ENCODE measurements at places on chromosomes 2 and 18. TPM values are rescaled to one million over a fixed set of nuclear protein-coding genes. Genes with fewer than 3 reads are reported as not detected.

The RNF152 gene
- total RNA-seq = 44.4 TPM

DNA sequence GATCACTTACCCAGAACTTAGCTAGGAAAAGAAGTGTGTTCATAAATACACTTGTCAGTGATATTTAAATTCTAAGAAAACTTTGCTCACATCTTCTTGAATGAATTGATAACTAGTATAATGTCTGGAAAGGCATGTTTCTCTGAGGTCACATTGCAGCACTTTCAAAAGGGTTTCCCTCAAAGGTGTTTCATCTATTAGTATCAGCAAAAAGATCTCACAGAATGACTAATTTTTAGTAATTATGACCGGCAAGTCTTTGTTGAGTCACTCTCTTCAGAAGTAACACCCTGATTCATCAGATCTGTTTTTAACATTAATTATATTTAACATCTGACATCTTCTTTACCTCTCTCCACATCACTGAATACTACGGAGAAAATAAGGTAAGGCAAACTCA lies 222.3 kb downstream of the IKZF2 start:
- no peak for DNase-seq

DNA sequence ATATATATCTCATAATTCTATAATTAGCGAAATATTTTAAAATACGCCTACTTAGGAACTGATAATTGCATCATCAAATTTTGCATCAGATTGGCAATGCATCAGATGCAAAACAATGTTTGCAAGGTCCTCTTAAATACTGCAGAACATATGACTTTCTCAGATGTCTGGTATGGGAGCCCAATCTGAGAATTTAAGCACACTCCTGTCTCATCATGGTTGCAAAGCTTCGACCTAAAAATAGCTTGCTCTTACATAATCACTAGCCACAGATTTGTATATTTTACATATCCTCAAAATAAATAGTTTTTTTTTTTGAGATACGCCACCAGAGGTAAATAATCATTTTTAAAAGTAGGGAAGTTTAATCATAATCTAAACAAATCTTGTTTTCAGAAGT lies 123.2 kb downstream of the CABYR start:
- no peak for DNase-seq

The ANKRD30BL gene
- total RNA-seq = 0.26 TPM

GRCh38 chr2:239744706-239745340 lies 280.3 kb downstream of the NDUFA10 start:
- no peak for DNase-seq

DNA sequence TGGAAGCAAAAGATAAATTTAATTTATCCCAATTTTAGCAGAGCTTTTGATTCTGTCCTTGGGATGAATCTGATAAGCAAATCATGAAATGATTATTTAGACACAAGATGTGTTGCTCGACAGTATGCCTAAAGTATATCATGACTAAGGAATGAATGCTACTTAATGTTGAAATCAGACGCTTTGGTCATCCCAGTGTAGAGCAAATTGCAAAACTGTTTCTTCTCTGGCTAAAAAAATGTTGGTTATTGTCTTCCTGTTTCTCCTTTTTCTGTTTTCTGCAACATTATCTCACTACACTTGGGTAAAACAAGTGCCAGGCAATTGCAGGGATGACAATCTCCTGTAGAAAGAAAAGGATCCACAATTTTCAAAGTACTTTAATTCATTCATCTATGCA lies 66.4 kb downstream of the BABAM2 start:
- no peak for DNase-seq

DNA sequence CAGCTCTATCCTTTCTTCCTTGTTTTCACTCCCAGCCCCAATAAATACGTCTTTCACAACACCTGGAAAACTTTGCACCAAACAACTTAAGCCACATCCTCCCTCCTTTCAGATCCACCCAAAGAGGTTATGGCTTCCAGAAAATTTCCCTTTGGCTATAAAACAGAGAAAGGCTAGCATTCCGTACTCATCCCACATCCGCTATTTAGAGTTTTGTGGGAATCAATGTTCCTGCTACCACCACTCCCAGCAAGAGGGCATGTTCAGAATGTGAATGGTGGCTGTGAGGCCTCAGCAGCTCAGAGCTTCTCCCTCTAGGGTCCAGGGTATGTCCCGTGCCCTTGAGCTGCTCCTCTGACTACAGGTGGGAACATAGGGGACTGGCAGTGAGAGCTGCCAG lies 214.6 kb downstream of the NCK2 start:
- no peak for DNase-seq

DNA sequence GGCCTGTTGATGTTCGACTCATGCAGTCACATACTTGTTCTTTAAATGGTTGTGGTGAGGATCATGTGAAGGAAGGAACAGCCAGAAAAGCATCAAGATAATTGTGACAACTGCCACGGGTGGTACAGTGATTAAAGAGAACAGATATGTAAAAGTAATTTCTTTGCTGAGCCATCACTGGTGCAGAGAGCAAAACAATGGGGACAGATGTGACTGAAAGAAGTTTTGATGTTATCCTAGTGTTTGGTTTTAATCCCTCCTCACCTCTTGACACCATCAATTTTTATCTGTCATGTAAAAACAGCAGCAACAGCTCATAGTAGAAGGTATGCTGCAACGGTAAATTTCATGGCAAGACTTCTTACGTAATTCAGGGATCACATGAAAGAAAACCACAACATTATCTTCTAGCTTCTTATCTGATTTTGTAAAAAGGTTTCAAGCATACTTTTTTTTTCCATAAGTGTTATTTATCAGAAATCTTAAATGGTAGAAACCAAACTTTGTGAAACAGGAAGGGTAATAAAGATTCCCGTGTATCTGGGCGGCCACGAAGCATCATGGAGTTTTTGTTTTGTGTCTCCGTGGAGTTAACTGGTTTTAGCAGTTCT lies 65.2 kb downstream of the PLCL1 start:
- DNase-seq = no peak

DNA sequence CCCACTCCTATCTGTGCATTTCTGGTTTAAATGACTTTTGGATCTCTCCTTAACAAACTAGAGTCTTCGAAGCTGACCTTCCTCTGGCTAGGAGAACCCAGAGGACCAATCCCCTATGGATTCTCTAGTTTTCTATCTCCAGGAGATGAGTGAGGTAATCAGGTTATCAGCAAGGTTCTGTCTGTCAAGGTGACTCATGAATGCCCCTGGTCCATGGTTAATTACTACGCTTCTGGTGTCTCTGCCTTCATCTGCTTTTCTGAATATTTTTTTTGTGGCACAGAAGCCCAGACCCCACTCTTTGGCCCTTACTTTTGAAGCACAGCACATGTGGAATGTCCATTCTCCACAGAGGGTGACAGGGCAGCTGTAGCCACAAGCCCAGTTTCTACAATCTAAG lies 897.9 kb upstream of the KLHL29 start:
- DNase-seq = no peak

The POU3F3 gene
- total RNA-seq = 0.32 TPM

DNA sequence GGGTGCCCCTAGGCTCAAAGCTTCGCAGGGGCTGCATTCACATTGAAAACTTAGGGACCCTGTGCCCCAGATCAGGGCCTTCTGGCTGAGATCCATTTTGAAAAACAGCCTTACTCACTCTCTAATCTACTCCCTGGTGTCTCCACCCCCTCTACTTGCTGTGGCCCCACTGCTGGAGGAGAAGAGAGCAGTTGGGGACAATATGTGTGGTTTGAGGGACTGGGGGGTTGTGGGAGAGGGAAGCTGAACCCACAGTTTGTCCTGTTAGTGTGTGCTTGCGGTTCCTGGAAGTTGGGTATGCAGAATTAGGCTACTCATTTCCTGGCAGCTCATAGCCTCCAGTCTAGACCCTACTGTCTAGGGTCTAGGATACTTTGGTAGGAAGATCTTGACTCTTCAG lies 211.4 kb downstream of the PRKCE start:
- no peak for DNase-seq

DNA sequence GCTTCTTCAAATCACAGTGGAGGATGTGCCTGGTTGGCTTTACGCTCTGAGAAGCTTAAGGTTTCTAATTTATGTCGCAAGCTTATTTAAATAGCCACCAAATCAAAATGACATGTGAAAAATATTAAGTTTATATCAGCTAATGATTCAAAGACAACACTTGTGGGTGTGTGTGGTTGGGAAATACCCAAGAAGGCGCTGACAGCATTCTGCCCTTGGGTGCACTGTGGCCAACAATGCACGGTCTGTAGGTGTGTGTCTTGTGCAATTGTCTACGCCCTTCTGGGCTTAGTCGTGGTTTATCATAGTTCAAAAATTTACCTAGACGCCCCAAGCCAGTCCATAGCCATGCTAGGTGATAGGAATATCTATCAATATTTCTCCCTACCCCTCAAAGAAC lies 60.9 kb downstream of the KCTD1 start:
- no peak for DNase-seq

- no peak for DNase-seq
Measured at GRCh38 chr2:189514104-189514503, 66.5 kb downstream of the SLC40A1 start.

DNA sequence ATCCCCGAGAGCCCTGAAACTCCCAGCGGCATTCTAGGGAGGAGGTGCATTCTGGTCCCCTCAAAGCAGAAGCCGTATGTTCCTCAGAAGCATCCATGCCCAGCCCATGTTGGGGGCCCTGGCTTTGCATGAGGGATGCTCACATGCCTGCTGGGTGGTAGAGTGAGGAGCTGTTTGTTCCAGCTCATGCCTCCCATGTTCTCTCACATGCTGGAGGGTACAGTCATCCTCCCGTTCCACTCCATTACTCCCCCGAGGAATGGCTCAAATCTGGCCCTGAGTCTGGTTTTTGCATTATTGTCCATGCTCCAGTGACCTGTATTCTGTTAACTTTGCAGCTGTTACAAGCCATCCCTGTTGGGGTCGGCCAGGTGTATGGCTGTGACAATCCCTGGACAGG lies 24.1 kb downstream of the SLC14A2 start:
- DNase-seq = no peak

GRCh38 chr2:59312029-59312428 lies 1070.9 kb upstream of the FANCL start:
- no peak for DNase-seq

GRCh38 chr18:48230467-48231113 lies 178.6 kb downstream of the ZBTB7C start:
- no peak for DNase-seq

The RESP18 gene
- total RNA-seq = not detected

DNA sequence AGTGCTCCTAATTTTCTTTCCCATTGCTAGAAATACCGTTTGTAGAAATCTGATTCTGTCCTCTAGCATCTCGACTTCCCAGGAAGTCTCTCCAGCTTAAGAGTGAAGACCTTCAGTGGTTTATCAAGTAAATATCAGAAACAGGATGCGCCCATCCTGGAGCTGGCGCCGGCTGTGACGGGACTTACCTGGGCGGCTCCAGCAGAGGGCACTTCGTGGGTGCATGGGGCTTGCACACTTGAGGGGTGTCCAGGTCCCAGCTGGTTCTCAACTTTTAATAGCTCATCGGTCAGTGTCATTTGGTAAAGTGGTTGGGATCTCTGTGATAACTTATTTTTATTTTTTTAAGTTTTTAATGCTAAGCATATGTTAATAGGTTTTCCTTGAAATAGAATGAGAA lies 167.0 kb upstream of the TPO start:
- no peak for DNase-seq

The PGAP1 gene
- 72.5 TPM for total RNA-seq

DNA sequence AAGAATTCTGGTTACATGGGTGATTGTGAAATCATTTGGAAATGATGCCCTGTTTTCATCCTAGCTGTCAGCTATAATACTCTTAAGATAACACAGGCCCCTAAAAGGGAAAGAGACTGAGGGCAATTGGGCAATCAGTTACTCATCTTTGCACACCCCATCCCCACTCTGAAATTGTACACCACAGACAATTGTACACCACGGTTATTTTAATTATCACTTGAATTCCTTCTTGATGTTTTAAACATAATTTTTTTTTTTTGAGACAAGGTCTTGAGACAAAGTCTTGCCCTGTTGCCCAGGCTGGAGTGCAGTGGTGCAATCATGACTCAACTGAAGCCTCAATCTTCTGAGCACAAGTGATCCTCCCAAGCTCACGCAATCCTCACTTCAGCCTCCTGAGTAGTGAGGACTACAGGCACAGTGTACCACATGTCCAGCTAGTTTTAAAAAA lies 862.4 kb upstream of the ACVR2A start:
- no peak for DNase-seq

The TSHZ1 gene
- 10.3 TPM for total RNA-seq

- peak; percentile 33 for DNase-seq
Measured at GRCh38 chr18:74396171-74397169, 60.6 kb downstream of the DIPK1C start.

GRCh38 chr2:85668009-85668856 lies at the start of gene SFTPB:
TSS of gene SFTPB (minus strand) at chr2:85668199. CDS start at chr2:85668183, 16 bp downstream.
- no peak for DNase-seq

The TLX2 gene
- 0.63 TPM for total RNA-seq

GRCh38 chr2:197857476-197858107 lies 53.2 kb downstream of the PLCL1 start:
- DNase-seq = no peak

GRCh38 chr18:24763765-24764513 lies 303.5 kb downstream of the HRH4 start:
- DNase-seq = no peak

DNA sequence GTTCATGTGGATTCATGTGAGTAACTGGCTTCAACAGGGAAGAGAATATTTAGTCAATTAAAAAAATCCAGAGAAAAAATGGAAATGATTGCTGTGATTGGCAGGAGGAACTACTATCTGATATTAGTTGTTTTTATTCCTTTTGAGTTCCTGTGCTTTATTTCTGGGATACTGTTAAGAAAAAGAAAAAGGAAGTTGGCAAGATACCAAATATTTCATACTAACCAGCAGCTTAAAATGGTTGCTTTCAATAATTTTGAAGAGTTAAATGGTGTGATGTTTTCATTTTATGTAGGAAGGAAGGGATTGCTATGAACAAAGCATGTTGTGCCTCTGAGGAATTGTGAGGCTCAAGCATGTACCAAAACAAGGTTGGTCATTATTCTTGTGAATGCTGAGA lies 8.1 kb upstream of the MTX2 start:
- no peak for DNase-seq

DNA sequence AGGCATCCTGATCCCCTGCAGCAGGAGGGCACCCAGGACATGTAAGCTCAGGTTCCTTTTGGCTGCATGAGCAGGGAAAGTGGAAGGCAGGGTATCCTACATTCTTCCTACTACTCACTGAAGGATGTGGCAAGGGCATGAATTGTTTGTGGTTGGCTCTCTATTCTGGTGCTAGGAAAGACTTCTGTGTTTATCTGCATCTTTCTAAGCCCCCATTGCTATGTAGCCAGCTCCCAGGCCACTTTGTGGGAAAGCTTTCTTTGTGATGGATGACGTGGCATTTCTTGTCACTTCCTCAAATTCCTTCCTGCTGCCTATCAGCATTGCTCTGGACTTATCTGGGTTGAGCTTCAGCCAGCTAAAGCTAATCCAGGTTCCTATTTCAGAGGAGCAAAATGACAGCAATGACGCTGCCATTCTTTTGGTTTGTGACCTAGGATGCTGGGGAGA lies 46.2 kb downstream of the MEIS1 start:
- no peak for DNase-seq

- DNase-seq = no peak
Measured at GRCh38 chr2:184504252-184504651, 94.1 kb upstream of the ZNF804A start.

GRCh38 chr2:59926731-59927130 lies 626.7 kb downstream of the BCL11A start:
- no peak for DNase-seq

DNA sequence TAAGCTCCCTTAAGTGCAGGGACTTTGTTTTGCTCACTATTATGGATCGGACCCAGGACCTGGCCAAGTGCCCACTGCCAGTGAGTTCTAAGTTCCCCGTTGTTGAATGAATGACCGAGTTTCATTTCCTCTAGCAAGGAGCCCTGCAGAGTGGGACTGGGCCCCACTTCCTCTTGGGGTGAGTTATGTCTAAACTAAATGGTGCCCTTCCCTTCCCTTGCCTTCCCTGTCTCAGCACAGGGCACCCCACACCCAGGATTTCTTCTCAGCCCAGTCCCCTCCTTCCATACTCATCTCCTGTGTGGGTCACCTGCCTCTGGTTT lies 195.3 kb upstream of the HS6ST1 start:
- no peak for DNase-seq
